ENCODE measurements at places on chromosomes 4 and X.

- DNase-seq, result no peak
Measured at GRCh38 chr4:173332021-173332487, 2.1 kb downstream of the HMGB2 start.

- no peak for DNase-seq
Measured at GRCh38 chr4:113730467-113731216, 30.9 kb downstream of the CAMK2D start.

GRCh38 chr4:89860971-89861370, 24.0 kb upstream of the SNCA start:
- no peak for DNase-seq

DNA sequence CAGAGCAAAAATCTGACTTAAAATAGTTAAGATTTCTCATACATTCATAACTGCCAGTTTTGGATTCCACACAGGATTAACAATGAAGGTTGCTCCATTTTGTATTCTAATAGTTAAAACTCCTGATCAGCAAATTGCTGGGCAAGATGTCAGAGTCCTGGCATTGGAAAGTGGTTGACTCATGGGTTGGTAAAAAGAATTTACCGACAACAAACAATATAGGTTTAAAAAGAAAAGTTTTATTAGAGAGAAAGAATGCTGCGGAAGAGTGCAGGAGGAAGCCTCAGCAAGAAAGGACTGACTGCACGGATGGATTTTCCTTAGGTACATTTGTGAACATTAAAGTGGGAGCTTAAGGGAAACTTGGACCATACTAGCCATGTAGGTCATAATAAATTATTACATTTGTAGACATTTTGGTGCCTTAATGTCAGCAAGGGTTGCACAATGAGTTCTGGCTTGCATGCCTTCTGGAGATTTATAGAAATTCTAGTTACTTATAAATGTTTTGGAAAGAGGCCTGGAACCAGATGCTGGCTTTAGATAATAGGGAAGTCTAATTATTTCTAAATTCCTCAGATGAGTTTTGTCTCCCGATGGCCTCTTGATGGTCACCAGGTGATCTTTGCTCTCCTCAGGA, 25.4 kb upstream of the IL2 start:
- no peak for DNase-seq

GRCh38 chr4:48341776-48342605, 662 bp downstream of the SLAIN2 start:
- DNase-seq, result no peak

All from fibroblast of skin of left biceps (primary cell).